Thyroid gland (tissue), 4 donors: ENCODE measurements at places on chromosomes 4 and X. TPM values are rescaled to one million over a fixed set of nuclear protein-coding genes. Genes with fewer than 3 reads are reported as not detected.

The FAM47A gene
- not detected for total RNA-seq

The ABCG2 gene
- total RNA-seq, result 13.4 TPM

The CENPVL1 gene
- total RNA-seq, result not detected

The JAKMIP1 gene
- 0.67 TPM for total RNA-seq

The GPRASP3 gene
- 8.3 TPM for total RNA-seq

The HSPA4L gene
- 6.1 TPM for total RNA-seq

The VEGFC gene
- total RNA-seq, result 58.7 TPM

The POLR2B gene
- total RNA-seq, result 85.3 TPM

The AVPR2 gene
- 2.6 TPM for total RNA-seq

The GPRIN3 gene
- 7.5 TPM for total RNA-seq

The RHOXF1 gene
- not detected for total RNA-seq

The SPANXD gene
- total RNA-seq, result not detected
